ENCODE measurements at places on chromosomes 11 and 22.

GRCh38 chr11:25876456-25876965 lies 455.4 kb upstream of the ANO3 start:
- no peak for DNase-seq

DNA sequence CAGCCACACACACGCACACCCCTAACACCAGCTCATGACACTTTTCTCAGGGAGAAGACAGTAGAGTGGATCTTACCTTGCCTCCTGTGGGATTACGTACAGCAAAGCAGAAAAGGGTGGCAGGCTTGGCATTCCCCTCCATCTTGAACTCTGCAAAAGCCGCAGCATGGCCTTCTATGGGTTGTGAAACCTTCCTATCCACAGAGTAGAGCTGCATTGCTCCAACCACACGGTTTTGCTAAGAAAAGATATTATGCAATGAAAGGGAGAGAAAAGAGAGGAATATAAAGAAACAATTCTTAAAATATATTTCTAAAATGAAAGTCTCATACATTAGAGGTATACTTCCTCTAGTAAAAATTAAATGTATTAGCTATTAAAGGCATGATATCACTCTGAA lies 48.8 kb downstream of the CLTCL1 start:
- no peak for DNase-seq

- DNase-seq = no peak
These were observed 9.3 kb downstream of the MTFP1 start for GRCh38 chr22:30434843-30435242.

DNA sequence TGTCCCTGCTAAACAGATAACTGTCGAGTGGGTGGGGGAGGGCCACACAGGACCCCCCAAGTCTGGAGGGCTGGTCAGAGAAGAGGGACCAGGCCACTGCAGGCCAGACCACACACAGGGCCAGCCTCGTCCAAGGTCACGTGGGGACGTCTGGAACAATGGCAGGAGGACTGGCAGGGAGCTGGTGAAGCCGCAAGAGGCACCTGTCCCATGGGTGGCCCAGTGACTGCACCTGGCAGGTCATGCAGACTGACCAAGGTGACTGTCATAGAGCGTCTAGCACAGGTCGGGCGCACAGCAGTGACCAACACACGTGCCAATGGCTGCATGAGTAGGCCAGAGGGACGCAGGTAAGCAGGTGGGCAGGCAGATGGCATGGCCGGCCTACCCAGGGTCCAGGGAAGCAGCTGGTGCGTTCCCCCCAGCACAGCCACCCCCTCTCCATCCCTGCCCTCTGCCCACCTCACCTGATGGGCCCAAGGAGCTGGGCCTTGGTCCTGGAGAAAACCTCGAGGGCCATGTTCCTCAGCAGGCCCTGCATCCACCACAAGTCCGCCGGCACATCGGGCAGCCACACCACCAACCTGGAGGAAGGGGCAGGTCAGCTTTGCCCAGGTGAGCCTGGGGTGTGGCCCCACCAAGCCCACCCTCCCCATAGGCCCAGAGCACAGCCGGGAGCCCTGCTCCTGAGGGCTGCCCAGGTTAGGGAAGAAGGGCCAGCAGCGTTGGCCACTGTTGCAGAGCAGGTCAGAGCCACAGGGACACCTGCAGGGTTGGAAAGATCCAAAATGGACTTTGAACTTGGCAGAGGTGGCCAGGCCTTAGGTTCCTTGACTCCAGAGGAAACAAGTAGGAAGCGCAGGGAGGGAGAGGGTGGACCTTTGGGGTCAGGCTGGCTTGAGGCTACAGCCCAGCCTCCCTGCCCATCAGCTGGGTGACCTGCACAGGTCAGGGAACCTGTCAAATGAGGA lies 10.4 kb downstream of the PNPLA5 start:
- no peak for DNase-seq

DNA sequence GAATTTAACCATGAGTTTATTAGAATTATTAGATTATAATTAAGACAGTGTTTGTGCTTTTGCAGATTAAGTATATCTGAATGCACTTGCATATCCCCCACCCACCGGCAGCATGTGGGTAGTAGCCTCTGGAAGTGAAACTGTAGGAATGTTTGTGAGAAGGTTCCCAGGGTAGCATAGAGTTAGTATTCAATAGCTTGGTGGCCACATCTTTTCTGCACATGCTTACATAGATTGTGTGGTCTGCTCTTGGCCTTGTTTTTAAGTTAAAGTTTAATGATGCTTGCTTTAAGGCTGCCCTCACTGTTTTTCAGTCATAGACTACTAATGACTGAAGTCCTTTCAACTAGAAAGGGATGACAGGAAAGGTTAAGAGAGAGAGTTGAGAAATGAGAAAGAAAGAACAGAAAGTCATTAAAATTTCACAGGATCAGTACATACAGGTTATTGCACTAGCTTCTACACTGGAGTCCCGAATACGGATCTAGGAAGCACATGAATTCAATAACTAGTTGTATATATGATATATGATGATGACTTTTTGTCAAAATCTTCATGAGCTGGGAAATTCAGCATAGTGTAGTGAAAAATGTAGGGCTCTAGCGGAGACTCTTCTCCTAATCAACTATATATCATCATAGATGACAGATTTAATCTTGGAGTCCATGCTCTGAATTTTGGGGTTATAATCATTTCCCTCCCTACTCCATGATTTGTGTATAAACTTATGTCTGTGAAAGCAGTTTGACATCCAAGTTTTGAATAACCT lies 137.1 kb downstream of the ARHGAP42 start:
- no peak for DNase-seq

DNA sequence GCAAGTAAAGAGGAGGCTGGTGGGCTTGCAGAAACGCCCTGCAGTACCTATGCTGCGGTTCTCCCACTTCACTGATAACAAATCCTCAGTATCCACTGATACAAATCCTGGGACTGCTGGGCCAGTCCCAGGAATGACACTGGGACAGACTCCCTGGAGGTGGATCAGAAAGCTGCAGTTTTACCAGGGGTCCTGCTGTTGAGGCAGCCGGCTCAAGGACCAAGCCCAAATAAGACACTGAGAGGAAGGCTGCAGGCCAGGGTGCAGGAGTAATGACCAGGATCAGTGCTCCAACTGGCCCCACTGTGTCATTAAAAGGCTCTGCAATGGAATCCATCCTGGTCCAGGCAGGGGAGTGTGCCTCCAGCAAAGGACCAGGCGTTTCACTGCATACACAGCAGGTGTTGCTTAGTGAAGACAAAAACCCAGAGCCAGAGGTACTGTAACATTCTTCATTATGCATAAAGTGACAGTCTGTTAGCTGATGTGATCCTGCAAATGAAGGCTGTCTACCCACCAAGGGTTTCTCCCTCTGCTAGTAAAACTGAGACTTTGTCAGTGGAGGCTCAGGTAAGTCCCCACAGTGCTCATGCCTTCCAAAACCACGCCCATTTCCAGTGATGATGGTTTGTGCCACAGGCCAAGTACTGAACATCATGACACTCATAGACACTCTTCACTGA lies 1.4 kb upstream of the C22orf39 start:
- DNase-seq = no peak

DNA sequence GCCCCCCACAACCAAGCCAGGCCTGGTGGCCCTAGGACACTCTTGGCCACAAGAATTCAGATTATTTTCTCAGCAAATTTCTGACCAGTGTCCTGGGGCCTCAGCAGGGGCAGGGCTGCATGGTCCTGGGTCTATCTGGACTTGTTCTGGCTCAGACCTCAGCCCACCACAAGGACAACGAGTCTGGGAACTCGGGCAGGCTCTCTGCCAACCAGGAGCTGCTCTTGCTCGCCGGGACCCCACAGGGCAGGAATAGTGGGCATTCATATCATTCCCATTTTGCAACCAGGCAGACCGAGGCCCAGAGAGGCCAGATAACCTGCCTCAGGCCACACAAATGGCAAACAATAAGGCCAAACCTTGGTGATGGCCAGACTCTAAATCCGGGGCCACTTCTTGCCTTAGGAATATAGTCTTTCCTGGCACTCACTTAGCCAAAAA lies 75.4 kb upstream of the WNT7B start:
- no peak for DNase-seq

GRCh38 chr11:64535811-64536210 lies 55.2 kb upstream of the SLC22A12 start:
- DNase-seq = no peak

GRCh38 chr22:42229455-42230149 lies 40.9 kb downstream of the TCF20 start:
- no peak for DNase-seq

DNA sequence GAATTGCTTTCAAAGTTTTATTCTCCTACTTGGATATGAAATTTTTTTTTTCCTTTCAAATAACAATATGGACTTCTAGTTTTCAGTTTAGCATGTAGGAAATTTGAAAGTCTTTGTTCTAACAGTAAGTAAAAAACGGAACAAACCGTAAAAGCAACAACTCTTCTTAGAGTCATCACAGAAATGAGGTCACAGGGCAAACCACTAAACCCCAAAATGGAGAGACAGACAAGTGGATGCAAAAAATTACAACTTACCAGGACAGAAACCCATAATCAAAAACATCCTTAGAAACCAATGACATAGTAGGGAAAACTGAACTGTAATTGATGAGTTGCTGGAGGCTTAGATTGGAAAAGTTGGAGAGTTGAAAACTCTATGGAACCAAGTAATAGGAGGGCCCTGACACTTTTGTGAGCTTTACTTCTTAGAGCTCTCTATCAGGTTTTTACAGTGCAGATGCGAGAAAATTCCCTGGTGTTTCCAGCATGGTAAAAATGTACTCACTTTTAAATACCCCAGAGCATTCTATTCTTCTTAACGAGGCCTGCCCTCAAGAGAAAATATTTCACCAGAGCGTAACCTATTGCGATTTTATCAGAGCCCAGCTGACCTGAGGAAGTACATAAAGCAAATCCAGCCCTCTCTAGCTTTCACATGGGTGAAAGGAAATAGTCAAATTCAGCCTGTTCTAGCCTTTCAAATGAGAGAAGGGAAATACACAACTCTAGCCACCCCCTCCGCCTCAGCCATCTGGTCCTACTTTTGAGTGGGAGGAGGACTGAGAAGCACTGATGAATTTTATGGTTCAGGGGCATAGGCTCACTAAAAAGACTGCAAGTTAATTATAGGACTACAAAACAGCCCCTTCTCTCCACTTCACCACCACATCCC lies 39.1 kb downstream of the CASP12 start:
- no peak for DNase-seq

DNA sequence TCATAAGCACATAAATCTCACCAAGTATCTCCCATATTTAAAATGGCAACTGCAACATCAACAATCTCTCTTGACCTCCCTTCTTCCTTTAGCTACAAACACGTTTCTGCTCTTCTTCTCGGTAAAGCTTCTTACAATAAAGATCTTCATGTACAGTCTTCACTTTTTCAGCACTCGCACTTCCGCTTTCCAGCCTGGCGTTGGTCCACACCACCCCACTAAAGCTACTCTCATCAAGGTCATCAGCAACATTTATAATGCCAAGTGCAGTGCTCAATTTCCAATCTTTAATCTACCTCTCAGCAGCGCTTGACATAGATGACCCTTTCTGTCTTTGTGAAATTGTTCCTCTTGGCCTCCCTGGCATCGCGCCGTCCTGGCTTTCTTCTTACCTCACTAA lies 33.6 kb downstream of the NTM start:
- DNase-seq = no peak

GRCh38 chr22:37109242-37109917 lies at the start of gene TMPRSS6:
TSS of gene TMPRSS6 (minus strand) at chr22:37109713. CDS start at chr22:37103417, 6,296 bp downstream.
- no peak for DNase-seq

DNA sequence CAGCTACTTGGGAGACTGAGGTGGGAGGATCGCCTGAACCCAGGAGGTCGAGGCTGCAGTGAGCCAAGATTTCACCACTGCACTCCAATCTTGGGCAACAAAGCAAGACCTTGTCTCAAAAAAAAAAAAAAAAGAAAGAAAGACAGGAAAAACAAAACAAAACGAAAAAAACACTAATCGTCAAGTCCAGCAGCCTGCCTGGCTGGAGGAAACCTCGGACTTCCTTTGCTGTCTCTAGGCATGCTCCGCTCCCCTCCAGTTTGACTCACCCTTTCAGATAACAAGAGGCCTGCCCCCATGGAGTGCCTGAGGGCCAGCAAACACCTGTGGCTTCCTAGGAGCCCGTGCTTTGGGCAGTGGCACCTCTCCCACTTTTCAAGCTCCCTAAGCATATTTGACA lies 28.8 kb upstream of the CHKA start:
- no peak for DNase-seq

DNA sequence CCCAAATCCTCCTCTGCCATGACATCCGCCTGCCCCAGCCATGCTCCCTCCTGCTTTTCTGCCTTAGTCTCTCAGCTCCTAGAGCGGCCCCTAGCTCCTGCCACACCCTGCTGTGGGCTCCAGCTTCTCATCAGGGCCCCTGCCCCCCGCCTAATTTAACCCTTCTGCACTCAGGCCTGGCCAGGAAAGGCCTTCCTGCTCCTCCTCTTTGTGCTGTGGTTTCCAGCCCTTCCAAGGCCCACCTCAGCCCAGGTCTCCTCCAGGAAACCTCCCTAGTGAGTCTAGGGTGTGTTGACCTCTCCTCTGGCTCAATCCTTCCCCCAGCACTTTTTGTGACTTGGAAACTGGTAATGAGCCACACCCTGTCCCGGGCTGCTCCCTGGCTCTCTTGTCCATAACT lies 11.3 kb downstream of the PTPN5 start:
- no peak for DNase-seq

DNA sequence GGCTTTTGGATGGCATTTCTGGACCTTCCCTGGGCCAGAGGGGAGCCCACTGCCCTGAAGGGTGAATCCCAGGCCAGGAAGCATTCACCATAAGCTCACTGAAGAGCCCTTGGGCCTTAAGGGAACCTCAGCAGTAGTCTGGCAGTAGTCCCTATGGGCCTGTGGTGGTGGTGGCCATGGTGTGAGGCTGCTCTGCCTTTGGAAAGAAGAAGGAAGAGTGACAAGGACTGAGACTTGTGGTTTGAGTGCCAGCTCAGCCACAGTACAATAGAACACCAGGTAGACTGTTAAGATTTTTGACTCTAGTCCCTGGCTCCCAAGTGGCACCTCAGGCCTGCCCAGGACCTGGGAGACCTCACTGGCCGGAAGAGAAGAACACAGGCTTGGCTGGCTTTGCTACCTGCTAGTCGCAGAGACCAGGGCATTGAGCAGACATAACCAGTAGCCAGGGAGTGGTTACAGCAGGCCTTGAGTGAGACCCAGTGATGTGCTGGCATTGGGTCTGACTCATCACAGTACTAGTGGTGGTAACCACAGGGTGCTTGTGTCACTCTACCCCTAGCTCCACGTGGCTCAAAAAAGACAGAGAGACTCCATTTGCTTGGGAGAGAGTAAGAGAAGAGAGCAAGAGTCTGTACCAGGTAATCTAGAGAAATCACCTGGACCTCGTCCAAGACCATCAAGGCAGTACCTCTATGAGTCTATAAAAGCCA lies 259.8 kb upstream of the BLID start:
- no peak for DNase-seq

DNA sequence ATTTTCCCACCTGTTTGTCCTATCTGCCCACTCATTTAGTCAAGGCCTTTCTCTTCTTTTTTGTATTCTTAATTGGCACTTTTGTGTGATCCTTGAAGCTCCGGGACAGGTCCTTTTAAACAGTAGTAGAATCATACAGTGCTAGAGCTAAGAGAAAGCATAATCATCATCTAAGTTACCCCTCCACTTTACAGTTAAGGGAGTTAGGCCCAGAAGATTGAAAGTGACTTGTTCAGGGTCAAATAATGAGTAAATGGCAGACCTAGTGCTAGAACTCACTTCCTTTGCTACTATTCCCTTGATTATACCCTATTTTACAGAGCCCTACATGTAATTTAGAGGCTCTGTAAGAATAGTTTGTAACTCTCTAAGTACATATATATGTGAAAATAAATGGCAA lies 2.5 kb downstream of the USP47 start:
- no peak for DNase-seq
